ENCODE measurements at places on chromosomes 16 and 17.

- DNase-seq: no peak
These were observed 27.2 kb upstream of the KCNJ16 start for GRCh38 chr17:70047619-70048419.

DNA sequence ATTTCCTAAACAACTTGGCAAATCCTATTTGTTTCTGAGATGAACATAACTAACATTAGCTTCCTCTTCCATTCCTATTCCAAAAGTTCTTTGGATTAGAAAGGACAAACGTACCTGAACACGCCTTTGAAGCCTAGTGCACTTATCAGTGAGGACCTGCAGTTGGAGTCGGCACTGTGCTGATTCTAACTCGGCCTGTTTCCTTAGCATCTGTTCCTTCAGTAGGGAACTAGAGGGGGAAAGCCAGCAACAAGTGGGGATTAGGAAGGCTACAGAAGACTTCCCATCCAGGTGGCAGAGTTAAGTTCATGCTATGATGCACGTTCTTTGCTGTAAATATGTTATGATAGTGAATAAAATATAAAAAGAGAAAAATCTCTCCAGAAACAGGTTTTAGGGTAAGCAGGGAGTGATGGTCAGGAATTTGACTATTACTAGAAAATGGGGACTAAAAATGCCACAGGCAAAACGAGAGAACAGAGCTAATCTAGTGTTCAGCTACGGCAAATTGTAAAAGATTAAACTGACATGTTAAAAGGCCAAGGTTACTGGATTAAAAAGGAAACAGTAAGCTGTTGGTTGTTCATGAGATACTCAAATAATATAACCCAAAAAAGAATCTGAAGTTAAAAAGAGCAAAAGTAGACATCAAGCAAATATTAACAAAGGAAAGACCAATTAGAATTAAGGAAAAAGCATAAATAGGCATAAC is 28.8 kb downstream of the RFWD3 start:
- no peak for DNase-seq

- no peak for DNase-seq
These were observed 1.0 kb upstream of the MYO18A start for GRCh38 chr17:29181226-29181625.

- DNase-seq: no peak
These were observed 56.3 kb upstream of the HNF1B start for GRCh38 chr17:37801171-37801570.

DNA sequence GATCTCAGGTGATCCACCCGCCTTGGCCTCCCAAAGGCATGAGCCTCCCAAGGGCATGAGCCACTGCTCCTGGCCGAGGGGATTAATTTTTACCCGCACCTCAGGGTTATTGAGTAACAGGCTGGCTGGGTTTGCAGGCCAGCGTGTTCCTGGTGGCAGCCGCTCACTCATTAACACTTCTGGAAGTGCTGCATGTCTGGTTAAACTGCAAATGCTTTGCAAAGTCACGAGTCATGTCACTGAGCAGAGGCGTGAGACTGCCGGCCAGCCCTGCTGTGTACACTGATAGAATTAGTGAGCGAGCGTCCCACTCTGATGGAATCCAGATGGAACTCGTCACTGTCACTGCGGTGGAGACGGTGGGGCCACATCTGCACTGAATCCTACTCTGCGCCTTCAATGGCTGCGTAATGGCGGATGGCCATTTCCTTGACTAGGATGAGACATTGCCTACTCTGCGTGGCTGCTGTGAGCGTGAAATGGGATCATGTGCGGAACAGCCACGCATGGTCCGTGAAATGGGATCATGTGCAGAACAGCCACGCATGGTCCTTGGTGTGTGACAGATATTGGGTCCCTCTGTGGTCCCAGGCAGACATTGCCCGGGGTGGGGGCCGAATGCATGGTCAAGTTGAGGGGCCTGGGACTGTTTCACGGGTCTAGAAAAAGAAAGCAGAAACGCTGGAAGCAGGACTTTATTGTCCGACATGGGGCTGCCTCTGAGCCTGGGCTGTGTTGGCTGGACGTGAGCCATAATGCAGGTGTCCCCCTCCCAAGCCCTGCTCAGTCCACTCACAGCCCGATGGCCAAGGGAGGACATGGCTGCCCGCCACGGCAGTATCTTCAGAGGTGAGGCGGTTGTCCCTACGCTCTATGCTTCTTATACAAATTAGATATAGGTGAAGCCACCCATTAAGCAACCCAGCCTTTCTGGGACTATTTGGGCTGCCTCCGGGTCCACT is 740 bp upstream of the SLC5A10 start:
- DNase-seq: no peak

GRCh38 chr17:31490019-31490650 is 98.7 kb downstream of the RAB11FIP4 start:
- DNase-seq: no peak

DNA sequence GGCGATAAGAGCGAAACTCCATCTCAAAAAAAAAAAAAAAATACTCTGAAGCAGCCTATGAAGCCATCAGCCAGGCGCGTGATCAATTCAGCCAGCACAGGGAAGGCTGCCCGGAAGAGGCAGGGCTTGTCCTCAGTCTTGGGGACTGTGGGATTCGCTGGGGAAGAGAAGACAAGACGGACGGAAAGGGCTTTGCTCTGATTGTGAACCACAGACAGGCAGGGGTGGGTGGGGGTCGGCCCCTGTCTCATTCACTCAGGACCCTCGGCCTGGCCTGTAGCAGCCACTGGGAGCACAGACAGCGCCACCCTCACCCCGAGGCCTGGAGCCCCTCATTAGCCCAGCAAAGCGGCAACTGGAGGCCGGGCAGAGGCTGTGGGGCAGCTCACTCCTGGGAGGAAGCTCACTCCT is 37.2 kb downstream of the ABR start:
- DNase-seq: no peak

DNA sequence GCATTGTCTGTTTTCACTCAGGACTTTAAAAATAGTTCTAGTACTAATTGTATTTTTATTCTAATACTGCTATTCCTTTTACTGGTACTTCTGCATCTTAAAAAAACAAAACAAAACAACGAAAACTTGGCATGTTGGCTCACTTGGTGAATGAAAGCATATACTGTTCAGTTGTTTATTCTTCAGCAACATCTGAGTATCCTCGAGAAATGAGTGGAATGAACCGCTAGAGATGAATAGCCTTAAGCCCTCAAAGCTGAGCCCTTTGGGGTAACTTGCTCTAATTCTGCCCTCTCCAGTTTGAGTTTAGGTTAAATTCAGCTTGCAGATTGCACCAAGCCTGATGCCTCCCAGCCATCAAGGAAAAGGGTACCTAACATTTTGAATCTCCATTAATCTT is 126.5 kb downstream of the WWOX start:
- DNase-seq: no peak

DNA sequence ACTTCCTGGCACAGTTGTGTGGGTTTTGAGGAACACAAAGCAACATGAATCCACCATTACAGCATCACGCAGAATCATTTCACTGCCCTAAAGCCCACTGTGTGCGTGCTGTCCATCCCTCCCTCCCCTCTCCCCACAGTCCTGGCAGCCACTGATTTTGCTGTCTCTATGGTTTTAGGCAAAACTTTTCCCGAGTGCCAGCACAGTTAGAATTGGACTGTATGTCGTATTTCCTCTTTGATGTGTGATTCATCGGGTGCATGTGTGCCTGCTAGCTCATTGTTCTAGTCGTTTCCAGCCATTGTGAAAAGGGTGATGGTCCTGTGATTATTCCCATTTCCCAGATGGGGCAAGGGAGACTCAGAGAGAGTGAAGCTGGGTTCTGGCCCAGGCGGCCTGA is 12.7 kb downstream of the KLHL36 start:
- DNase-seq: no peak

DNA sequence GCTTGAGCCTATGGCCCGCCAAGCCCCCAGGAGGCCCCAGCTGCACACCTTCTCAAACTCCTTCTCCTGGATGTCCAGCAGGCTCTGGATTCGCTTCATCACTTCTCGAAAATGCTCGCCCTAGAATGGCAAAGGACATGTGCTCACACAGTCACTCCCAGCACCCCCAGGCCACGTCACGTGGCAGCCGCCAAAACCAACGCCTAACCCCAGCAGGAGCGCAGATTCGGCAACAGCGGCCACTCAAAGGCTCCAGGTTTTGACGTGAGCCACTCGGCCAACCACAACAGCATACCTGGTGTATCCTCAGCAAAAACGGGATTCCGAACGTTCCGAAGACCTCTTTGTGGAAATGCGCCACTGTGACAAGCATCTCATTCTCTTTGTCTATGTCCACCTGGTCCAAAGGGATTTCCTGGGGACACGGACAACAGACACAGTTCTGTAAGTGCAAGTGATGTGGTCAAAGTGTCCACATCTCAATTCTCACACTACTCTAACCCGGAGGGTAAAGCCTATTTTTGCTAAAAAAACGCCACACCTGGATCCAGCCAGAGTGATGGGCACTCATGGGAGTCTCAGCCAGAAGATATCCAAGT is 12.7 kb downstream of the LITAFD start:
- DNase-seq: no peak

GRCh38 chr17:4944163-4944553 is 4.1 kb downstream of the RNF167 start:
- peak; percentile 75 for DNase-seq
